ENCODE measurements at places on chromosomes 1 and 21.

- peak; percentile 59 for DNase-seq
Measured at GRCh38 chr1:40736085-40736531, 44.6 kb downstream of the NFYC start.

DNA sequence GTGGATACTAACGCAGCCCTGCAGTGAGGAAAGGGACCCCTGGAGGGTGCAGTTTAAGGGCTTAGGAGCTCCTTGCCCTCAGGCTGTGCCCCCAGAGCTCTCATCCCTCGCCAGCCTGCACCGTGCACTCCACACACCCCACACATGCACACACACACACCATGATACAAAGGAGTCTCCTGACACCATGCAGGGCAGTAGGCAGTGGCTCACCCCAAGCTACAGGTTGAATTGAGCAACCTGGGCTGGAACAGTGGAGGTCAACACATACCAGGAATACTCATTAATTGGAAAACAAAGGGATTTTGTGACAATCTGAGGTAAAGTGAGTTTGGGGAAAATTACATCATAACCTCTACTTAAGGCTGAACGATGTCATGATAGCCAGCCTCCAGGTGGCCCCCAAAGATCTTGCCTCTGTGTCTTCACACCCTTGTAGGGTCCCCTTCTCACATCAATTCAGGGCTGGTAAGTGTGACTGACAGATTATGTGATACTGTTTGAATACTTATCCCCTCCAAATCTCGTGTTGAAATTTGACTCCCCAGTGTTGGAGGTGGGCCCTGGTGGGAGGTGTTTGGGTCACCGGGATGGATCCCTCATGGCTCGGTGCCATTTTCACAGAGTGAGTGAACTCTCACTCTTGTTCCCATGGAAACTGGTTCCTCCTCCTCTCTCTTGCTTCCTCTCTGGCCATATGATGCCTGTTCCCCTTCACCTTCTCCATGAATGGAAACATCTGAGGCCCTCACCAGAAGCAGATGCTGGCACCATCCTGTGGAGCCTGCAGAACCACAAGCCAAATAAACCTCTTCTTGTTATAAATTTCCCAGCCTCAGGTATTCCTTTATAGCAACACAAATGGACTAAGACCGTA is 111.0 kb upstream of the RAB4A start:
- DNase-seq, result no peak

DNA sequence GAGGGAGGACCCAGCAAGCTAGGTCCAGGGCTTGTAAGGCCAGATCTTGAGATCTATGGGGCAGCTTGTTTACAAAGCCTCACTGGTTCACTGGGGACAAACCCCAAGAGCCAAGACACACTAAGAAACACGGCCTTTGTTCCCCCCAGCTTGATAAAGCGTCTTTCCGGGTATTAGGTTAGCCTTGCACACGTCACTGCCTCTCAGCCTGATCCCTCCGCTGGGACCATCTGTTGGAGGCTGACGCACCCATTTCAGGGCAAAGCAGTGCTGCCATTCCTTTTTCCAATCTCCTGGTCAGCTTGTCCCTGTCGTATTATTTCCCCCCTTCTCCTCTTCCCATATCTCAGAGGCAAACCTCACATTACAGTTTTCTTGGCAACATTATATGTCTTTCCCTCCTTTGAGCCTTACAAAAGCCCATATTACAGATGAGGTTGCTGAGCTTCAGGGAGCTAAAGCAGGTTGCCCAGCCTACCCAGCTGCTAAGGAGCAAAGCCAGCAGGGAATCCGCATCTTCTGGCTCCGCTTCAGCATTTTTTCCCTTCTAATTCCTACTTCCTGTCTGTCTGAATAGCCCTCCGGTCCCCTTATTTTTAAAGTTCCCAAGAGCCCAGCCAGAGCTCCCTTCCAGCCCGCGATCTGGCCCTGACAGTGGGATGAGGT is 4.1 kb downstream of the HEYL start:
- no peak for DNase-seq

GRCh38 chr1:10738061-10739058 is 58.1 kb downstream of the CASZ1 start:
- DNase-seq, result peak; percentile 12

GRCh38 chr1:98045767-98046641 is 125.2 kb upstream of the DPYD start:
- DNase-seq, result no peak

DNA sequence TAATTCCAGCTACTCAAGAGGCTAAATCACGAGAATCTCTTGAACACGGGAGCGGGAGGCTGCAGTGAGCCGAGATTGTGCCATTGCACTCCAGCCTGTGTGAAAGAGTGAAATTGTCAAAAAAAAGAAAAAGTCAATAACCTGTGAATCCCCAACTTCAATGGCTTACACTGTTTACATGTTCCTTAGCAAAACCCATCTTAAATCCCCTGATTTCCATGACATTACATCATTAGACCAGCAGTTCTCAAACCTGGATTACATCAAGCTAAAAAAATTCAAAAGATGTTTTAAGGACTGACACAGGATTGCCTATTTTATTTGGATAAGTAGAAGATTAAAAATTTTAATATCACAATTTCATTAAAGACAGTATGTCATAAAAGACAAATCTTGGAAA is 12.4 kb downstream of the GPBP1L1 start:
- no peak for DNase-seq

DNA sequence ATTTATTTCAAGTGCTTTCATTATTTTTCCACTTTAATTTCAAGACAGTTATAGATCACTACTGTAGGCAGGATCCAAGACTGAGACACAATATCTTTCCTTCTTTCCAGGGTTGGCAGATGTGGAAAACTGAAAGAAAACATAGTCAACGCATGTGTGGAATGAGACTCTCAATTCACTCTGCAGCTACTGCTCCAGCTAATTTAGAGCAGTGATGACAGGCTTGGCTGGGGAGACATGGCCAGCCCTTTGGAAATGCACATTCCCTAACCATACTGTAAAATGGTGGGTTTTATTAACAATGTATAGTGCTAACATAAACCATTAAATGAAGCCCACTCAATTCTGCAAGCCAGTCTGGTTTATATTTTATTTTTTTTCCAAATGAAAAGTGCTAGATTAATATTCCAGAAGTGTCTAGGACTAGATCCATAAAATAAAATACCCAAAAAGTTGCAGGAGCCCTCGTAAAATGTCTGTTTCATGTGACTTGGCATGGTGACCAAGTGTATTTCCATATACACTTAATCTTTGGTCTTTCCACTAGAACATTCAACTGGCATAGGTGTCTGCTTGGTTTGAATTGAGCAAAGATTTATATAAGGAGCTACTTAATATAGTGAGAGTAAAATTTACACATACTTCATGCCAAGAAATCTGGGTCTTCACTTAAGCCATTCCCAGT is 32.9 kb downstream of the COL11A1 start:
- no peak for DNase-seq

GRCh38 chr1:177817937-177818875 is 151.7 kb downstream of the SEC16B start:
- peak; percentile 61 for DNase-seq

DNA sequence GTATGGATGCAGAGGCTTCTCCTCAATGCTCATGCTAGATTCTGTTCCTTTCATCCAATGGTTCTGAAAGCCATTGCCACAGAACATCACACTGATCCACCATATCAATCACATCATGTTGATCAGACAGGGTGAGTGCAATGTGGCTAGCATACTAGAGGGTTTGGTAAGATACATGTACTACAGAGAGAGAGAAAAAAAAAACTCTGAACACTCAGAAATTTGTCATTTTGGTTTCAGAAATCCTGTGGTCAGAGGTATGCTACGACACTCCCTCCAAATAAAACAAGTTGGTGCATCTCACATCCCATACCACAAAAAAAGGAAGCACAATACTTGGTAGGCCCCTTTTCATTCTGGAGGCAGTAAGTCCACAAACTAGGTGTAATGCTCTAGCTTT is 35.4 kb downstream of the OR10J1 start:
- DNase-seq, result no peak

- no peak for DNase-seq
Measured at GRCh38 chr1:201914456-201915235, 25.9 kb downstream of the SHISA4 start.

- DNase-seq, result no peak
Measured at GRCh38 chr1:35576061-35576765, 3.1 kb downstream of the TFAP2E start.

- DNase-seq, result no peak
Measured at GRCh38 chr1:215166886-215167285, 84.3 kb downstream of the KCNK2 start.

DNA sequence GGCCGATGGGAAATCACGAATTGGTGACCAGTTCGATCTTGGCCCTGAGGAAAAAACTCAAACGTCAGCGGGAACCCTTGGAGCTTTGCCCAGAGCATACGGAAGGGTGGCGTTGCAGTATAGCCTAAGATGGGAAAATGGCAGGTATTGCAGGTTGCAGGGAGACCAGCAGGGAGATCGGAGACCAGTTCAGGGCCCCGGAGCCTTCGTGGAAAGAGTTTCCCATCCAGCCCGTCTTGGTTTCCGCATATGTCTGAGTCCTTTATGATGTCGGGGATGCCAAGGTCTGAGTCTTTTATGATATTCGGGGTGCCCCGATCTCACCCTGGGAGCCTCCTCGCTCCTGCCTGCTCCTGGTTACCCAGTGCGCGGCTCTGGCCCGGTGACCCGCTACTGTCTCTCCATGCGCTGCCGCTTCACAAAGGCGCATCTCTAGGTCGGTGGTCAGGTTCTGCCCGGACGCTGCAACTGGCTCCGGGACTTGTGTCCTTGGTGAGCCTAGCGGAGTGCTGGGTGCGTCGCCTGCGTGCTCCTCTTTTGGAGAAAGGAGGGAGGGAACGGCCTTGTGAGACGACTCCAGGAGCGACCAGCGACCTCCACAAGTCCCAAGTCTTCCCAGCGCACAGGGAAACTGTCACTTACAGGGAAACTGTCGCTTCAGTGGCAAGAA is 94.2 kb downstream of the PRKAB2 start:
- DNase-seq, result no peak

GRCh38 chr1:78141531-78142231 is 95.9 kb downstream of the GIPC2 start:
- no peak for DNase-seq

GRCh38 chr1:226506921-226507320 is 41.6 kb upstream of the STUM start:
- no peak for DNase-seq

DNA sequence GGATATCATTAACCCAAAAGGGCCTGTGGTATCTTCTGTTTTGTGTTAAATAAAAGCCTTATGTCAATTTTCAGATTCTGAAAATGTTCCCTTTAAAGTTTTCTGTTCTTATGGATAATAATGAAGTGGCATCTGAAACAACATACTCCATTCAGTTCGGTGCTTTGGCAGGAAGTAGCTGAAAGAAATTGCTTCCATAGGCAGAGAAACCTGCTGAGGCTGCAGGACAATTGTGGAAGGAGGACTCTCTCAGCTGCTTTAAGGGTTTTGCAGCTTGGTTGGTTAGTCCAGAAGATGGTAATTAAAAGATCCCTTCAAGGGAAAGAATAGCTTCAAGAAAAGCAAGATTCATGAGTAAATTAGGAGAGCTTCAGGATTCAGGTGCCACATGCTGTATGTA is 30.5 kb upstream of the NRIP1 start:
- no peak for DNase-seq

GRCh38 chr1:103024051-103024450 is 84.3 kb downstream of the COL11A1 start:
- no peak for DNase-seq

DNA sequence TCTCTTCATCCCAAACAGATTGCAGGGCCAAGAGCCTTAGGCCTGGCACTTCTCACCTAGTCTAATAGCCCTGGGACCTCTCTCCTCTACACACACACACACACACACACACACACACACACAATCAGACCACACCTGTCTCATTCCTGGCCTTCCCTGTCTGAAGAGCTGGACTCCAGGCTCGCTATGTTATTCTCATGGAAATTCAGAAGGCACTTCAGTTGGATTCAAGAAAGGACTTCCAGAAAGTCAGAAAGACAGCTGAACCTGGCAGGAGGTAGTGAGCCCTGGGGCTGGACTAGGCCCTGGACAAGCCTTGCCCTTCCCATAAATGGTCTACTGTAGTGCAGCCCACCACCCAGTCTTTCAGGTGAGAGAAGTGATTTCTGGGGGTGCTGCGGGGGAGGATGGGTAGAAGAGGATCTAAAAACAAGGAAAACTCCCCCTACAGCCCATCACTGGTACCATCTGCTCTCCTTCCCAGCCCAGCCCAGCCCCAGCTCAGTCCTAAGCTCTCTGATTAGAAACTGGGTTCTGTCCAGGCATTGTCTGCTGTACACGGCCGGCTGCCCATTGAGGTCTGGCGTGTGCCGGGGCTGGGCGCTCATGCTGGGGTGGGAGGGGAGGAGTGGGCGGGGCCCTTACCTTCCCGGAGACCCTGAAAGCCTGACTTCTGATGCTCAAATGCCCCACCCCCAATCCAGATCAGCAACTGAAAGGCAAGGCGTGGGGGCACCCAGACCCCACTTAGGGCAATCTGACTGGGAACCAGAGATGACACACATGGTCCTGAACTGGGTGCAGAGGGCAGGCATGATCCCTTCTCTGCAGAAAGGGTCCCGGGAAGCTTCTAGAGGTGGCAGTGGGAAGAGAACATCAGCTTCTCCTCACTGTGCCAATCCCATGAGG is 2.5 kb downstream of the KIF21B start:
- no peak for DNase-seq

GRCh38 chr1:6454856-6455751 is 10.9 kb downstream of the TNFRSF25 start:
- no peak for DNase-seq

DNA sequence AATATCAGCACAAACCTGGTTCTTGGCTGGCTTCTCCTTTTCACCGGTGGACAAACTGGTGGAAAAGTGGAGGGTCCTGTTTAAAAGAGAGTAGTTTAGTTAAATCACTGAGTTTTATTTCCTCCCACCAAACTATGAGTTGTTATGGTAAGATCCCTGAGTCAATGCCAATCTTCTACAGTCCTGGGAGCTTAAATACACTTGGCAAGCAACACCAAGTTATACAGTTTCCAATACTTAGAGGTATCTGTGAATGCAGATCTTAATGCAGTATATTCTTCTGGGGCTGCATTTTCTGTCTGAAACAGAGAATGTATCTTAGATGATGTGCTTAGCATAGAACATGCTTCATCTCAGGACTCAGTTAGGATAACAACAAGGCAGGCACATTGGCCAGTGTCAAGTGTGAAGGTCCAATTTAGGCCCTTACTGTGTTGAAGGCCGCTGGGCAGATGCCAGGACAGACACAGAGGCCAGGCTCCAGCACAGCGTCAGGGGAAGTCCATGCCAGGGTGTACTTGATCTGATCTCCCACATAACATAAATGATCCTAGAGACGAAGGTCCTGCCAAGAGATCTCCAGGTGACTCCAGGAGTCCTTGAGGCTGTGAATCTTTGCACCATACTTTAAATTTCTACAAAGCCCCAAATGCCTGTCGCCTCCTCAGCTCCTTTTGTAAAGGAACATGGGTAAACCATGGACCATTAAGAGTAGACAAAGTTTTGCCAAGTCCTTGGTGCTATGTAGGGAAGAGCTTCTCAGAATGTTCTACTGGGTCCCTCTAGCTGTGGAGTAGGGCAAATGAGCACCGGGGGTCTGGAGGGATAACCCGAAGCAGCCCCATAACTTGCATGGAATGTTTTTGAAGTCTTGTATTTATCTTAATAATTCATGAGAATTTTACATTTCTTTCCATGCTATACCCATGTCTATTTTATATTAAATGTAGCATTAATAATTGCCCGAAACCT is 76.8 kb downstream of the KCNJ15 start:
- no peak for DNase-seq

All from kidney tubule cell (primary cell).